GM20000 (cell line): ENCODE measurements at places on chromosomes 3 and 15.

- no peak for DNase-seq
These were observed 623.5 kb downstream of the EDEM1 start for GRCh38 chr3:5811016-5811415.

GRCh38 chr15:38882221-38882620 lies 317.6 kb upstream of the RASGRP1 start:
- no peak for DNase-seq

DNA sequence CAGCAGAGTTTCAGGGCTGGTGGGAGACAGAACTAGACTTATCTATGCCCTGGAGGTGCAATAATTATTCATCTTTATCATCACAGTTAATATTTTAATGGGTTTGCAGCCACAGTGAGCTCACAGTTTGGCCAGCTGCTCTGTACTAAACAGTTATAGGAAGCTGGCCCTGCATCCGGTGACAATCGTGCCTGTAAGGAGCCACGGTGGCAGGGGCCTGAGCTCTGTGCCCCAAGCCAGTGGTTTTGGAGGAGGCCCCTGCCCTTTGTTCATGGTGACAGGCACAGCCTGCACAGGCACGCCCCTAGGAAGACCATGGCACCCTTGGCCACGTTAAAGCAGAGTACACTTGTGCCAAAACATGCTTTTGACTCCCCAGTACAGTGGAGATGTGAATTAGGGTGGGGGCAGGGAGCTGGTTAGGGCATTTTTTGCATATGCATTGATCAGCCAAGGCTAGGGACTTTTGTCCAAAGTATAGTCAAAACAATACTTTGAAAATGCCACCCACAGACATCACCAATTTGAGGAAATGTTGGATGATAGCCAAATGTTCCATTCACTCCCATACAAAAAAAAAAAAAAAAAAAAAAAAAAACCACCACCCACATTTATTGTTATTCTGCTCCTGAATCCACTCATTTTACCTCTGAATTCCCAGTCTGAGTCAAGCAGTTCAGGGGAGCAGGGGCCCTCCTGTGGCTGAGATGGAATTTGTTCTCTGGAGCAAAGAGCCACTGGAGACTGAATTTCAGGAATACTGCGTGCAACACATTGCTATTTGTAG lies 3.4 kb upstream of the RFTN1 start:
- DNase-seq = peak; percentile 43

DNA sequence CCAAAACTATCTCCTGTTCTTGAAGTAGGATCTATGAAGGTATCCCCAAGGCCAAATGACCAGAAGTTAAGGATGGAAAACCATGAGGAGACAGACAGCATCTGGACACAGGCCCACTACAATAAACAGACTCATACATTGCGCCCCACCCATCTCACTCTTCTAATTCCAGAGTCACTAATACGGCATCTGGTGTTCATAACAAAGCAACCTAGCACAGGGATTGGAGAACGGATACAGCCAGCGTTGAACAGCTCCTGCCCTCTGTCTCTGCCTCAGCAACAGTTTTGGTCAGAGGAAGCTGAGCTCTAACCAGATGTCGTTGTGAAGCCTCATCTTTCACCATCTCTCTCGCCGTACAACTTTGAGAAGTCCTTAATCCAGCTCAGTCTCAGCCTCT lies 44.5 kb upstream of the CCDC80 start:
- DNase-seq = no peak

DNA sequence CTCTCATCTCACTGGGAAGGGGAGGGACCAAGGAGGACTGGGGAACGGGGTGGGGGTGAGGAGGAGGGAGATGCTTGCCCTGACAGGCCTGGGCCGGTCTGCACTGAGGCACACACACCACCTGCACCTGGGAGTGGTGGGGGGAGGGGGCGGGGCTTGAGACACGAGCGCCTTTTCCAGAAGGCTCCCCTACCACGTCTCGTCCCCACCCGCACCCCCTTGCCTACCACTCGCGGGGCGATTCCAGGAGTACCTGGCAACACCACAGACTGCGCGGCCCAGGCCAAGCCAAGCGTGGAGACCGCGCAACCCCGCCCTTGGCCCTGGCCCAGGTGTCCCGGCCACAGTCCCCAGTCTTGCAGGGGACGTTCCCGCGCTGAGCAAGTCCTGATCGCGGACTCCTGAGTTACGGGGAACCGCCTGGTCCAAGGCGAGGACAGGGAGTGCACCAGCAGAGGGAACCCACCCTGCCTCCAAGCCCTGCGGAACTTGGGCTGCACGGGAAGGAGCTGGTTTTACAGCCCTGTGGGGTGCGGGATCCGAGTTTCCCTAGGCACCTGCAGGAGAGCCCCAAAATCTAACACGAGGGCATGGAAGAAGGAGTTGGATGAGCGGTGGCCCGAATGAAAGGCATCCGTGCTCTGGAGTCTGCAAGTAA lies 68.1 kb upstream of the SH3GL3 start:
- DNase-seq = no peak

DNA sequence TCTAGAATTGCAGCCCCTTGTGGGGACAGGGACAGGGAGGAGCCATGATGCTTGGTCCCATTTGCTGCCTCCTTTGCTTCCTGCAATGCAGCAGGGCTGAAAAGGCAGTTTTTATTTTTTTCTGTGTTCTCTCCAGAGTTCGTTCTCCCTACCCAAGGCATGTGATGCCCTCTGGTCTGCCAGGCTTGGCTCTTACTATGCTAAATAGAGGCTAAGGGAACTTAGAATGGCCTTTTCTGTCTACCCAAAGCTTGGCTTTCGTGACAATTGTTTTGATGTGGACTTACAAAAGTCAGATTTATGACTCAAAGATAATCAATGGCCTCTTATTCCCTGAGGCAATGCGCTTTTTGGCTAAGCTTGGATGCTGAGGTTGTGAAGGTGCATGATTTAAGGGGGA lies 293.3 kb upstream of the TBL1XR1 start:
- no peak for DNase-seq

GRCh38 chr3:40725031-40725430 lies 200.3 kb downstream of the ZNF621 start:
- DNase-seq = no peak

DNA sequence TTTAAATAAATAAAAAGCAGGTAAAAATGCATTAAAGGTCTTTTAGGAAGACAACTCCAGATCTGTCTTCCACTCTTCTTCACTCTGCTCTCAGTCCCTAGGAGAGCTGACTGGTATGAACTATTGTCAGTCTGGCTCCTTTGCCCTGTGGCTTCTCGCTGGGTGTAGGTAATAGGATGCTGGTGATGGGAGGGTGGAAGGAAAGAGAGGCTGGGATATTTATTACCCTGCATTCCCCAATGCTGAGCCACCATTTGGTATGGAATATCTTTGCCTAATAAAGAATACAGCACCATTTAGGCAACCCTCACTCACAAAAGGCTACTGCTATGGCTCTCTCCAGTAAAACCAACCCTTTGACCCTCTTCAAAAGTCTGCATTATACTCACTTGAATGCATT lies 326.9 kb downstream of the CNTN3 start:
- DNase-seq = no peak

GRCh38 chr3:147426931-147427330 lies 17.8 kb downstream of the ZIC1 start:
- DNase-seq = no peak

- DNase-seq = no peak
These were observed 687.4 kb downstream of the EDEM1 start for GRCh38 chr3:5874931-5875341.

GRCh38 chr3:148023994-148024393 lies 614.8 kb downstream of the ZIC1 start:
- no peak for DNase-seq

- DNase-seq = no peak
These were observed 31.9 kb upstream of the SPRED1 start for GRCh38 chr15:38220606-38221273.

DNA sequence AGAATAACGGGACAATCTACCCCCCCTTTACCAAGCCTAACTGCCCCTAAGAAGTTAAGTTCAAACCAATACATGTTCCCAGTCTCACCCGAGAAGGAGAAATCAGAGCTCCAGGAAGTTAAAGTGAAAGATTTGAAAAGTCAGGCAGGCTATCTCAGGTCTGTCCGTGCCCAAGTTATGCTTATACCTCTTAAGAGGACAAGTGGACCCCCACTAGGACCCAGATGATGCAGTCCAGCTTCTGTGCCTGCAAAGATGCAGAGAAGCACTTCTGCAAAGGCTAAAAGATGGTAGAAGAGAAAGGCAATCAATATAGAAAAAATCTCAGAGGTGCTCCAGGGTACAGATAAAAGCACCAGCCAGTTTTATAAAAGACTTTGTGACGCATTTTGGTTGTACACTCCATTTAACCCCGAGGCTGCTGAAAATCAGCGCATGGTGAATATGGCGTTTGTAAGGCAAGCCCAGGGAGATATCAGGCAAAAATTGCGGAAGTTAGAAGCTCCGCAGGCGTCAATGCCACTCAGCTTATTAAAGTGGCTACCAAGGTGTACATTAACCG lies 9.8 kb upstream of the SLC9C1 start:
- DNase-seq = no peak

- DNase-seq = no peak
These were observed 375.2 kb upstream of the SGO1 start for GRCh38 chr3:20561166-20561565.

- no peak for DNase-seq
These were observed 607 bp upstream of the SENP2 start for GRCh38 chr3:185585518-185585858.

GRCh38 chr15:31162721-31163510 lies 61.4 kb upstream of the TRPM1 start:
- DNase-seq = peak; percentile 9

- DNase-seq = no peak
These were observed 276.7 kb downstream of the SLC9A9 start for GRCh38 chr3:143571548-143571947.

- no peak for DNase-seq
These were observed 163.5 kb downstream of the IMPG2 start for GRCh38 chr3:101156787-101157345.

DNA sequence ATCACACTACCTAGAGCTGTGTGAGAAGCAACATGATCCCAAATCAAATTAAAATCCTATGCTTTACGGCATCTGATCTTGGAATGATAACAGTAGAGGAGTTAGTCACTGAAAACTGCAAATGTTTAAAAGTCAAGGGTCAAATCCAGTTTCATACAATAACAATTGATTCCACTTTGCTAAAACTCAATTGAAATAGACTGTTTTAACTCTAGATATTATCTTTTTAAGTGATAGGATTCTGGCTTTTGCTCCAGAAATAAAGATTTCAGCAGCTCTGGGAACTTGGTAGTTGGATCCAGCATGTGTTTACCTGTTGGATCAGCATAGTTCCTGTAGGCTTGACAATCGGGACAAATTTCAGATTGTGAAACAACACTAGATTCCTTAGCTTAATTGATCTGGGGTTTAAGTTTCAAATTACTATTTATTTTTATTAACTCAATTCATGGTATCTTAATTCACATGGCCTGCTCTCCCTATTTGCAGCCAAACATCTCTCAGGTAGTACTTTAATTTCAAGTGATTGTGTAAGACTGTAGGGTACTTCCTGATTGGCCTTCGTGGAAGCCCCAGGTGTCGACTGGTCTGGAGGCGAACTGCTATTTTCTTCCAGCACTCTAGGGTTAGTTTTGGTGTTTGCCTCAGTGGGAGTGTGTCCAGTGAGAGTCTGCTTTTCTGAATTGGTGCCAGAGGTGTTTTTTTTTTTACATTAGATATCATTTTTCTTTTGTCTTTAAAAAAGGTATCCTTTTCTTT lies 16.6 kb downstream of the NFKBIZ start:
- DNase-seq = no peak

GRCh38 chr3:177860184-177860583 lies 662.9 kb upstream of the TBL1XR1 start:
- DNase-seq = no peak
